ENCODE measurements at places on chromosomes 12 and 14.

GRCh38 chr12:74446466-74446865 lies 91.2 kb upstream of the ATXN7L3B start:
- DNase-seq = no peak

DNA sequence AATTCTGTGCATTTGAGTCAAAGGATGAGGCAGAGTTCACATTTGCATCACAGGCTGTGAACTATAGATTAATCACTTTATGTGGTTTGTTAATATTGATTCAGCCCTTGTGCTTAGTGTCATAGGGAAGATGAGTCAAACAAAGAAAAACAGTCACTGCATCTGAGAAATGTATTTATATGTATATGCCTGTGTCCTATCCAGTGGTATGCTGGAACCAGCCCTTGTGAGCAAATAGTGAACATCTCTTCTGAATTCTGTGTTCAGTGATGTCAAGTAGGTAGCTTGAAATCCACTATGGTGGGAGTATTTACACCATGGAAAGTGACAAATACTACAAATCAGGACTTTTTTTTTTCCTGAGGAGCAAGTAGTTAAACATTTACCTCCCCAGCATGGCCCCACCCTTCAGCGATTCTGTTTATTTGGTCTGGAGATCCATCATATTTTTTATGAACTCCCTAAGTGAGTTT lies 128.5 kb downstream of the HMGA2 start:
- no peak for DNase-seq

GRCh38 chr12:105067511-105068031 lies 16.7 kb downstream of the ALDH1L2 start:
- DNase-seq = no peak

GRCh38 chr14:95885866-95886265 lies 9.2 kb downstream of the TUNAR start:
- no peak for DNase-seq

DNA sequence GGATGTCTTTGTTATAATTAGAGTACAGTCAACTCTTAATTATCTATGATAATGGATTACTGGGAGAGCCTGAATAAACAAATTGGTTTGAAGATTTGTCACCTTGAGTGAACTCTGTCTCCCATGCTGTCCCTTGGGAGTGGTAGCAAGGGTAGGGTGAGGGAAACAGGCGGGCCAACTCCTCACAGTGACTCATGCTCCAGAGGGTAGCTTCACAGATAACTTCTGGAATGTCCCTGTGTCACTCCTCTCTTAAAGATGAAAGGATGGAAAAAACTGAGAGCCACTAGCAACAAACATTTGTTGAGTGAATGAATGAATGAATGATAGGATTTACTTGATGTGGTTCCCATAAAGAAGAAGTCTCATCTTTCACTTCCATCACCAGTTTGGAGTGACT lies 53.5 kb downstream of the RASSF9 start:
- DNase-seq = no peak

- no peak for DNase-seq
Observed at GRCh38 chr14:50355692-50356091, 41.0 kb downstream of the CDKL1 start.

GRCh38 chr12:123164222-123164621 lies 13.3 kb upstream of the PITPNM2 start:
- no peak for DNase-seq

- no peak for DNase-seq
Observed at GRCh38 chr14:49303946-49304516, 282.1 kb downstream of the RPS29 start.

GRCh38 chr12:89939522-89940215 lies 231.0 kb upstream of the ATP2B1 start:
- no peak for DNase-seq

- no peak for DNase-seq
Observed at GRCh38 chr12:1439687-1440086, 154.7 kb downstream of the FBXL14 start.

DNA sequence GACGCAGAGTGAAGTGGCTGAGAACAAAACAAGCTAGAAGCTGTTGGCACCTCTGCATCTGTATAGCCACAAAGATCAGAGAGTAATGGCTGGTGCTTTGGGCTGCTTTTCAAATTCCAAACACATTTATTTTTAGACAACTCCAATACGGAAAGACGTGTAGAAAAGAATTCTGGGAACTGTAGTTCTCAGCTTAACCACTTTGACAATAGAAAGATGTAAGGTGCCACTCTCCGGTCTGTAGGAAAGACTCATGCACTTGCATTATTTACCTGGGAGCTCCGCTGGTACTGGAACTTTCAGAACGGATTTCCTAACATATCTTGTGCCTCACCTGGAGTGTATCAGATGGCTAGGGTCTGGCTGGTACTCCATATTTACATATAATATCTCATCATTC lies 1.8 kb upstream of the OR4K2 start:
- no peak for DNase-seq

DNA sequence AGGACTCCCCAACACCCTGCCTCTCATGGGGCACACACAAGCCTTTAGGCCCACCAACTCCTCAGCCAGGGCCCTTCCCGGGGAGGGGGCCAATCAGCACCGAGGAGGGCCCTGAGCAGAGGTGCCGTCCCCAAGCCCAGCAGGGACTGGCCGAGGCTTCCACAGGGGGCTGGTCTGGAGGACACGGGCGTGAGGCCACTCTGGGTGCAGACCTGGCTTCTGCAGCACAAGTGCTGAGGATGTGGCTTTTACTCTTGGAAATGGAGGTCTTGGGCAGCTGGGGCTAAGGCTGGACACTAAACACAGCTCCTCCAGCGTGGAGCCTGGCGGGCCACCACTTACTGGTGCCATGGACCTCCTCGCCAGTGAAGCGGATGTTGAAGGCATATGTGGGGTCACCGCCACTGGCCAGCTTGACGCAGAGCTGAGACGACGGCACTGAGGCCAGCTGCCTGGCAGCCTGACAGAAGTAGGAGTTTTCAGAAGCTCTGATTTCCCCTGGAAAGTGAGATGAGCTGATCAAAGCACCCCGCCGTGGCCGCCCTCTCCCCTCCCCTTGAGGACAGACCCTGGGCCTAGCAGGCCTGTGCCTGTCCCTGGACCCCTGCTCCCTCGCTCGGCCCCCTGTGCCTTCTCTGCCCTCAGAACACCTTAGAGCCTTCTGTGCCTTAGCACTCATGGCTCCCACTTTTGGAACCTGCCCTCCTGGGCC lies 44.0 kb downstream of the TRAFD1 start:
- no peak for DNase-seq

DNA sequence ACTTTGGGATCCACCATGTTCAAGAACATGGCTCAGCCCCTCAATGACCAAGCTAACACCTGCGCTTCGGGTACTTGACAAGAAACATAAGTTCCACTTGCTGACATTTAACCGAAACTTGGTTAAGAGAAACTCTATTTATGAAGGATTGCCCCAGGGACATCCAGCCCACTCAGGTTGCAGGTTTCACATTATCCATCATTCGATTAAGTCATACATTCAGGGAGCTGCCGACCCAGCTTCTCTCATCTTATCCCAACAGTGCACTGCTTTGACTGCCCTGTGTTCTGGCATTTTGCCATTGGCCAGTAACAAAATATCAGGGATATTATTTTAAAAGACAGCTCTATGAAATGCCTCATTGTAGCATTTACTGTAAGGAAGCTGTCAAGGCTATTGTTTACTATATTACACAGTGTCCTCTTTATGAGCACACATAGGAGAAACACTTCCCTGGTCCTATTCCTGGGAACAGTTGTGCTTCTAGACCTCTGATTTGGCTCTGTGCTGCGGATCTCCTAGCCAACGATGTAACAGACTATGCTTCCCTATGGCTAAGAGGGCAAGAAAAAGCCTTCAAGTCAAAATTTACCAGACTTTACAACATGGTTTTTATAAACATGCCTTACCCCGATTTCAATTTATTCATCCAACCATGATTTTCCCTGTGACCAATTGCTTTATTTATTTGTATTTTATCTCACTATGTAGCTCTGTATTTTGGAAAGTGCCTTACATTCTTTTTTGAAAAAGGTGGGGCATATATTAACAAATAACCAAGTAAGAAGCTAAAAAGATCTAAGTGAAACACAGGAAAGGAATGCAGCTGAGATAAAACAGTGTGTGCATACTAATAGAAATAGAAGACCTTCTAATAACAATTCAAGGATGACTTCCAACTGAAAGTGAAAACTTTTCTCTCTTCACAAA lies 109.3 kb downstream of the ITPR2 start:
- DNase-seq = no peak

DNA sequence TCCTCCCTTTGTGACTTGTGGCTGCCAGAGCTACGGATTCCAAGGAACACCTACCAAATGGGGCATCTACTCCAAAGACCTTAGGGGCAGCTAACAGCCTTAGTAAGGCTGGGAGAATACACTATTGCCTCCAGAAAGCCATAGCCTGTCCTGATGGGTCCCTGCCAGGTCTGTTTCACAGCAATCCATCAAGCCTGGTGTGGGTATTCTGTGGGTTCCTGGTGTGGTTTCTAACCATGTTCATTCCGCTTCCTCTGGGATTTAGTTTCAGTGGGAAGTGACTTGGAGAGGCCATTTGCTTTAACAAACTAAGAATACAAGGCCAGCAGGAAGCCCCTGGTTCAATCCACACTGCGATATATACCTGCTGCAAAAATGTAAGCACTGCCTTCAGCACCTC lies 220.5 kb downstream of the FOXN3 start:
- no peak for DNase-seq

- DNase-seq = no peak
Observed at GRCh38 chr14:55889124-55889523, 229.1 kb upstream of the PELI2 start.

GRCh38 chr12:88182416-88182815 lies 40.3 kb downstream of the TMTC3 start:
- no peak for DNase-seq

- DNase-seq = no peak
Observed at GRCh38 chr12:132711080-132711843, 620 bp downstream of the PGAM5 start.

DNA sequence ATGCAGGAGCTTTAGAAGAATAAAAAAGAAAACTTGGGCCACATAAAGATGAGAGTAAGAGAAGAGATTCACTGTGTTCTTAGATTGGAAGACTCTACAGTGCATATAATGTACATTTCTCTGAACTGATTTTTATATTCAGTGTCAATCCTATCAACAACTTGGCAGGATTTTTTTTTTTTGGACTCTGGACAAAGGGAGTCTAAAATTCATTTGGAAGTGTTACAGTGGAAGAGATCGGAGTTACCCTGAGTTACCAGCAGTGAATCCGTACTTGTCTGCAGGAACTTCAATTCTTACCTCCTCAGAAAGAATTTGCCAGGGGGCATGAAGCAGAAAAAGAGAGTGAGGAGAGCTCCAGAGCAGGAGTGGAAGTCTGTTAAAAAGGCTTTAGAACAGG lies 24.0 kb downstream of the SERPINA11 start:
- DNase-seq = no peak

DNA sequence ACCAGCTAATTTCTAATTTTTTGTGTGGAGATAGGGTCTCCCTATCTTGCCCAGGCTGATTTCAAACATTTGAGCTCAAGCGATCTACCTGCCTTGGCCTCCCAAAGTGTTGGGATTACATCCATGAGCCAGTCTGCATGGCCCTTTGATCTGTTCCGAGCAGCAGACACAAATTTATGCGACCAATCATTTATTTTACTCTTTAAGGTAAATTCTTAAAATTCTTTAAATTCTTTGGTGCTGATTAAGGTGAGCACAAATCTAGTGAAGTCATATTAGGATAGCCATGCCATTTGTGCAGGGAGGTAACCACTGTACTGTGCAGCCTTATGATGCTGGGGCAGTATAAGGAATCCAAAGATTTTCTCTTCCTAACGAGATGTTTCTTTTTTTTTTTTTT lies 135.7 kb downstream of the SRGAP1 start:
- no peak for DNase-seq

DNA sequence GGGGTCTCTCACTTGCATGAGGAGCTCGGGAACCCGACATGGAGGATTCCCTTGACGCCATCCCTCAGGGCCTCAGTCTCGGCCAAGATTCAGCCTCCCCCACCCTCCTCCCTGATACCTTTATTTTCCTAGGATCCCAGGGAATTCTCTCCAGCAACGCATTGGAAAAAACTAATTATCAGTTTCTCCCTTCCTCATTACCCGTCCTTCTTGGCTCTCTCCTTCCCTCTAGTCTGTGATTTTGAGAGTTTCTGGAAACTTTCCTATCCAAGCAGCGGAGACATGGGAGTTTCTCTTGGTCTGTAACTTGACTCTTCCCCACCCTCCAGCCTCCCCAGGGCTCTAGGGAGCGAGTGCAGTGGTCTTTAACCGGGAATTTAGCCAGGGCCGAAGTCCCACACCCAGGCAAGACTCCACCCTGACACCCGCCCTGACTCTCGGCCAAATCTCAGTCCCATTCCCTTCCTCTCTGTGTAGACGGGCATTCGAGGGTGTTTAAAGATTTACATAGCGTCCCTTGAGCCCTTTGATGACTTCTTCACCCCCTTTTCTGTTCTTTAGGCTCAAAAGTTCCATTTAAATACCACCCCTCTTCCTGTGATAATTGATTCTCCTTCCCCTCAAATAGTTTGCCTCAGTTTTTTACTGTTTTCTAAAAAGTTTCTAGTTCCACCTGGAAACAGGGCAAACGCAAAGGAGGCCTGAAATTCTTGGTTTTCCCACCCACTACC lies 6.7 kb downstream of the HOXC5 start:
- DNase-seq = no peak
